ENCODE measurements at places on chromosomes 5 and 9.

DNA sequence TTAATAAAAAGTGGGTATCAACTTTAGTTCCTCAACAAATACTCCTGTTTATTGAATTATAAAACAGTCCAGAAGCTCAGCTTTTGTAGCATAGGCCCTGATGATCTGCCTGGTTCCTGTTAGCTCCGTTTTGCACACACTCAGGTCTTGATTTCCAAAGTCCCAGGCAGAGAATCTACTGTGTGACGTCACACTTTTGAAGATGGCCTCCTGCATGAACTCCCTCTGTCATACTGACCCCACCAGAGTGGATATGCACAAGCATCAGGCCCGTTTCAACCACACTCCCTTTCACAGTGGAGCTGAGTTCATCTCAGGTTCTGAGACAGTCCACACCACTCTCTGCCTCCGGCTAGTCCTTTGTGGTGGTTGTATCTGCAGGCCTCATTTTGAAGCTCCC, 353.1 kb downstream of the PTPRD start:
- no peak for DNase-seq

DNA sequence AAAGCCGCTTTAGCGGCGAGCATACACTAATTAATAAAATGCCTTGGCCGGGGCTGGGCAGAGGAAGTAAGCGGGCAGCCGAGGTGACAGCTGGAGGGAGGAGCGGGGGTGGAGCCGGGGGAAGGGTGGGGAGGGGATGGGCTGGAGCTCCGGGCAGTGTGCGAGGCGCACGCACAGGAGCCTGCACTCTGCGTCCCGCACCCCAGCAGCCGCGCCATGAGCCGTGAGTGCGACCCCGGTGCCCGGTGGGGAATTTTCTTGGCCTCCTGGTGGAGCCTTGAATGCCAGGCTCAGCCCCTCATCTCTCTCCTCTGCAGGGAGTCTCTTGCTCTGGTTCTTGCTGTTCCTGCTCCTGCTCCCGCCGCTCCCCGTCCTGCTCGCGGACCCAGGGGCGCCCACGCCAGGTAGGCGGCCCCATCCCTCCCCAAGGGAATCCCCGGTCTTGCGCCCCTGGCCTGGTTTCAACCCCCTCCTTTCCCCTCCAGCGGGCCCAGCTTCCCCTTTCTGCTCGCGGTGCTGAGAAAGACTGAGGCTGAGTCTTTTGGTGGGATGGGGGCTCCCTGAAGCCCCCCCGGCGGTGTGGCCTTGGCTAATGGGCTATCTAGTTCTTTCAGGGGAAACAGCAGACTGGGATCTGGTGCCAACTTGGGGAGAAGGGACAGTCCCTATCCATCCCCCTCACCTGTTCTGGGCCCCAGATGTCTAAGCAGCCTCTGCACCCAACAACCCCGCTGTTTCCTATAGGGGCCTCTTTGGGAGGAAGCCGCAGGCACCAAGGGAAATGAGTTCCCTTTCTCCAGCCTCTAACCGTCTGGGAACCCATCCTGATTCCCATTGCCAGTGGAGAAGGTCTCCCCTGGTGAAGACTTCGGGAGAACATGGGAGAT, at the start of gene PTGS1:
Gene PTGS1, plus strand, starts transcription at position 156 of the 887 bp plus-strand sequence. Its CDS starts 61 bp downstream, at position 217.
- DNase-seq, result peak; percentile 5

GRCh38 chr5:31106278-31106677, 87.2 kb upstream of the CDH6 start:
- DNase-seq, result no peak

DNA sequence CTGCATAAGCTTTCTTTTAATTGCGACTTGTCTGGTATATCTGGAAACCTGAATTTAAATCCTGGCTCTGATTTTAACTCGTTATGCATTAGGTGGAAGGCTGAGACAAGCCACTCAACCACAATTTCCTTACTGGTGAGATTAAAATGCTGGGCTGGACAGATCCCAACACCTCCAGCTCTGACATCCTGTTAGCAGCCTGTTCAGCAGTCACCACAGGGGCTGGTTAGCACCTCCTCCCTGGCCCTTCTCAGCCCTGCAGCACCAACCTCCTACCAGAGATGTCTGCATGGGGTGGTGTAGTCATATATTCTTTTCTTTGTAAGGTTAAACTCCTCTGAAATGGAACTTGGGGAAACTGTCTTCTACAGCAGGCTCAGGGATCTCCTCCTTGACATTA, 156.5 kb upstream of the NFIL3 start:
- no peak for DNase-seq

GRCh38 chr9:63859475-63860215, 1425.4 kb downstream of the FOXD4L5 start:
- DNase-seq, result no peak

GRCh38 chr5:33180900-33181299, 259.9 kb upstream of the TARS1 start:
- DNase-seq, result no peak

- DNase-seq, result no peak
These were observed 26.2 kb downstream of the MACROH2A1 start for GRCh38 chr5:135372654-135373381.

GRCh38 chr5:172142709-172143215, 45.3 kb downstream of the STK10 start:
- no peak for DNase-seq

DNA sequence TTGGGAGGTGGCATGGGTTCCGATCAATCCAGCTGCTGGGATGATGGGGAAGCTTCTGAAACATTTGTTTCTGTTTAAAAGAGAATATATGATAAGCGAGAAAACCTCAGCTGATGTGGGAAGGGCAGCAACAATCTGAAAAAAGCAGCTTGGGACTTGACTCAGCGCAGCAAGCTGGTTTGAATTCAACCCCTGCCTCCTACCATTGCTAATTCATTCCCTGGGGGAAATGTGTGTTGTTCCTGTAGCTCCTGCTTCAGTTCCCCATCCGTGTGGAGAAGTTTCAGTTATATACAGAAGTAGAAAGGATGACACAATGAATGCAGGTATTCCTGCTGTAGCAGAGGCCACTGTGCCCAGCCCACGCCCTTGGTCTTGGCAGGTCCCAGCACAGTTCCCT, 145.1 kb downstream of the NXNL2 start:
- no peak for DNase-seq

GRCh38 chr5:108753331-108753730, 5.6 kb downstream of the FER start:
- DNase-seq, result no peak

DNA sequence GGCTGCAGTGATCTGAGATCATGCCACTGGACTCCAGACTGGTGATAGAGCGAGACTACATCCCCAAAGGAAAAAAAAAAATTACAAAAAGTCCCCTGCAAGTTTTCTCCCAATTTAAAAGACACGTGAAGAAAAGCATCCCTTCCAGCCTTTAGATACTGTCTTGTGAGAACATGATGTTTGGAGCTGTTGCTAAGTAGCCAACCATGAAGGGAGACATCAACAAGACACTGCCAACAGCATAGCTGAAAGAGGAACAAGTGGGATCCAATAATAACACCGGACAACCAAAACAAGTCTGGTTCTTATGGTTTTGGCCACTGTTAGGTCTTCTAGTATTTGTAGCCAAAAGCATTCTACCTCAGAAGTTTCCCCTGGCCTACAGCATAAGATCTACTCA, 118.9 kb upstream of the CCDC180 start:
- DNase-seq, result no peak

DNA sequence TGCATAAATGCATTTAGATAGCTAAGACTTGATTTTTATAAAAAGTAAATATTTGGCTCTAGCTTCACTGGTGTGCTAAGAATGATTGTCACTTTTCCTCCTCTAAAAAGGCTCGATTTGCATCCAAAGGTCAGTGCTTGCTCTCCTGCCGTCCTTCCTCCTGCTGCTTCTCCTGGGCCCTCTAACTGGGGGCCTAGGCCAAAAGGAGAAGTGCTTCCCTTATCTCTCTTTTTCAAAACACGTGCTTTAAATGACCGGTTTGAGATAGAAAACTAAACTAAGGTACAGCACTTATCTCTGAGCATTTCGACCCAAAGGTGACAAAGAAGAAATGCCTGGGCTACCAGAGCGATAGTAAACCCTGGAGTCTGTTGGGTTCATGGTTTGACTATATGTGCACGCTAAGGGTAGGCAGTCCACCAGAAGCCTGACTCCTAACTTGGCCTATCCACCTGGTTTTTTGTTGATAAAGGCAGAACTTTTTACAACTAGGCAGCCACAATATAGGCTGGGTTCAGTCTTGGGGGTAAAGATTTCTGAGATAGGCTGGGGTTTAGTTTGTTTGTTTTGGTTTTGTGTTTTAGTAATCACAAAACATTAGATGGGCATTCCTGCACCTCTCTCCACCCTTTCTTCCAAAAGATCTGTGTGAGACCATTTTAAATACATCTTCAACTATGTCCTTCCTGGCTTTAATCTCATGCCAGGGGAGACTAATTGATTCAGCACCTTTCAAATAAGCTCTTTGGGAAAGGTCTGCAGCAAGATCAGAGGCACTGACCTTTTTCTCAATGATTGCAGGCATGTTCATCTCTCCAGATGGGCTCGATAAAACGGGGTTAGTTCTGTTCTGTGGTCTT, 3.8 kb downstream of the NR2F1-AS1 start:
- no peak for DNase-seq

GRCh38 chr9:127194881-127195713, 69.5 kb upstream of the GARNL3 start:
- DNase-seq, result no peak

GRCh38 chr5:93415819-93416218, 165.2 kb downstream of the NR2F1-AS1 start:
- DNase-seq, result no peak

- DNase-seq, result no peak
These were observed 297.9 kb downstream of the MED10 start for GRCh38 chr5:6080436-6080835.

DNA sequence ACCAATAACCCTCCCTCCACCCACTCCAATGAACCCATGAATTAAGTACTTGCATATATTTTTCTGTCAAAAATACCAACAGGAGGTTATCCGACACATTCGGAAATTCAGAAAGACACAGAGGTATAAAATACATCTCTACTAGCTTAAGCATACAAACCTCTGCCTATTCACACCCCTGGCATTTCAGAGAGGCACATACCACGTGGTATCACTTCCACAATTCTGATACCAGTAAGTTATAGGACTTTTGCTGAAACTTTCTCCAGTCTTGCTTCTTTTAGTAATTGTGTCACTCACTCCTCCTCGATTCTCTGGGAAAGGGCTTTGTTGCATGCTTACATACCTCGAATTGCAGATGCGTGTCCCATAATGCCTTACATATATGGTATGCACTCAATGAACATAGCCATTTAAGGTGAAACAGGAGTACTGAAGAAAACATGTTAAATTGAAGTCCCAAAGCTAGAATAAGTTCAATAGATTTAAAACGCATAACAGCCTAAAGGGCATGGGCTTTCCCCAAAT, 58.1 kb downstream of the TLE1 start:
- DNase-seq, result no peak

DNA sequence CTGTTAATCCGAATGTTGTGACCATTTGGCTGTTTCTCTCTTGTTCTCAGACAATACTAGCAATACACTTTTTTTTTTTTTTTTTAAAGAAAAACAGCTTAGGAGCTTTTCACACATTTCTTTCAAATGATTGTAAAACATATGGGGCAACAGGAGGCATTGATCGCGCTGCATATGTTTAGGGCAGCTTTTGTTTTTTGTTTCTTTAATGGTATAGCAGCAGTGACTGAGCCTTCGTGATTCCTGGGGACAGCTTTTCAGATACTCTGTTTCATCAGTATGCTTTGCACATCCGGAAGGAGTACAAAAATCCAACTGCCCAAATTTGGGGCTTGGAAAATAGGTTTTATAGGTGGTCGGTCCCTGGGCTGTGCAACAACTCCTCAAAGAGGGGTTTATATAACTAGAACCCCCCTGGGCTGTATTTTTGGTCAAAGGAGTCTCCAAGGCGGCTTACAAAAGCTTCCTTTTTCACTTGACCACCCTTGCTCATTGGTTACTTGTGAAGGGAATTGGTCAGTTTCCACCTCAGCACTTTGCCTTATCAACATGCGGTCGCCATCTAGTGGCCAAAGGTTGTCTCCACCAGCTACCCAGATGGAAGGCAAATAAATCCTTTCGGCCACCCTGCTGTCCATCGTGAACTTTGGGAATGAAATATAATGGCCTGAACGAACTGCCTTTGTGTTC, 91.8 kb downstream of the PDE6A start:
- DNase-seq, result no peak

DNA sequence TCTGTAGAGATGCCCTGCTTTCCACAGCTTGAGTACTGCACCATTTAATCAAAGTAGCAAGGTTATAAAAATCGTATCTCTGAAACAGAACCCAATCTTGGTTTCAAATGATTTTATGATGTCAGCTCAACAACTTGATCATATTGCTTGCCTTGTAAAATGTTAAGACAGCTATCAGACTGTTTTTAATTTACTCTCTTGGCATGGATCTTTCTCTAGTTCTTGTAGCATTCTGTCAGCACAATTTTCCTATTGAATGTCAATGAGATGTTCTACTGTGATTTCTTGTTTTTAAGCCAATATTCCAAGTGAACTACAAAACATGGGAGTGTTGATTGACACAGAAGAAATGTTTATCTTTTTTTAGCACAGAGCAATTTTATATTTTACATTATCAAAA, 313.4 kb downstream of the CDH12 start:
- DNase-seq, result no peak

- no peak for DNase-seq
These were observed 18.1 kb downstream of the C6 start for GRCh38 chr5:41195228-41195627.

GRCh38 chr5:61019642-61020041, 74.6 kb downstream of the NDUFAF2 start:
- DNase-seq, result no peak

GRCh38 chr9:132210472-132211145, 48.8 kb downstream of the NTNG2 start:
- DNase-seq, result no peak
